ENCODE measurements at places on chromosomes 11 and 22.

GRCh38 chr22:42261296-42261695 lies 9.2 kb downstream of the TCF20 start:
- no peak for DNase-seq

GRCh38 chr11:87295237-87295636 lies 257.5 kb downstream of the TMEM135 start:
- DNase-seq, result no peak

DNA sequence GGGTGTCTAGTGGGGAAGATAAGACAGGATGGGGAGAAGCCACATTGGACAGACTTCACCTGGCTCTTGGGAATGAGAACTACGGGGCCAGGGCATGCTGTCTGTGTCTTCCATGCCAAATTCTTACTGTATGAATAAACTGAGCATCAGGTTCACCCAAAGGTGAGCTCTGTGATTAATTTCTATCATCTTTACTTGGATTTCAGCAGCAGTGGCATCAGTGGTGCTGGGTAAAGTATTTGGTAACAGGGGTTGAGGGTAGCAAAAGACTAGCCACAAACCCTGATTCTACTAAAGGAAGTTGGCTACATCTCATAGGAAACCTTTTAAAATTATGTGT lies 38.8 kb downstream of the IRAG1 start:
- DNase-seq, result no peak

GRCh38 chr22:20021196-20022181 lies 579 bp downstream of the TANGO2 start:
- DNase-seq, result no peak

- DNase-seq, result peak; percentile 98
Observed at GRCh38 chr11:60841797-60842667, at the start of gene CCDC86. CCDC86 (plus strand) TSS chr11:60842113; CDS start chr11:60842125, 12 bp downstream.

GRCh38 chr11:127035824-127036223 lies 35.3 kb upstream of the KIRREL3 start:
- no peak for DNase-seq

- peak; percentile 39 for DNase-seq
Observed at GRCh38 chr11:128453444-128454336, 133.7 kb downstream of the ETS1 start.

- no peak for DNase-seq
Observed at GRCh38 chr22:20211409-20211996, 56.6 kb downstream of the RTN4R start.

DNA sequence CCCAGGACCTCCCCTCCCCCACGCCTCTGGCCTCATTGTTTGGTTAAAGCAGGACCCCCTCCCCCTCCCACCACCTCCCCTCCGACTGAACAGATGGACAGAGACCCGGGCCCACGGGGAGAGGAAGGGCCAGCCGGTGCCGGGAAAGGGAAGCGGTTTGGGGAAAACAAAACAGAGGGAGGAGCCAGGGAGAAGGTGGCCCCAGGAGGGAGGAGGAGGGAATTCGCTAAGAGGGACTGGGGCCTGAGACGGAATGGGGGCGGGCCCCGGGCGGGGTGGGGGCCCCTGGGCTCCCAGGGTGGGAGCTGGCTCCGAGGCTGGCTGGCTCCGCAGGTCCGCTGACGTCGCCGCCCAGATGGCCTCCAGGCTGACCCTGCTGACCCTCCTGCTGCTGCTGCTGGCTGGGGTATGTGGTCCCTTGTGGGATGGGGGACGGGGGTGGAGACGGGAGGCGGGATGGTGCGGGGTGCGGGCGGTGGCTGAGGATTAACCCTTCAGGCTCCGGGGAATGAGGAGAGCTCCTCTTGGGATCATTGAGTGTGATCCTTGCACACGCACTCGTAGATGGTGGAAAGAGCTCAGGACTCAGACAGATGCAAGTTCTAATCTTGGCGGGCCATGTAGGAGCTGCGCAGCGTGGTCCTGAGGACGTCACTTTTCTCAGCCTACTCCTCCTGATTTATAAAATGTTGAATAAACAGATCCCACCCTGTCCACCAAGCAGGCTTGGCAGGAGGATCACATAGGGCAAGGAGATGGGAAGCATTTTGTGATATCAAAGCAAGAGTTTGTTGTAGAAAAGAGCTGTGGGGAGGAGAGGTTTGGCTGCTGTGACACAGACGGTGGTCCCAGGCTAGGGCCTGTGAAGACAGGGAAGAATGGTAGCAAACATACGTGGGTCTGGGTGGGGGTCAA lies 688 bp downstream of the SERPING1 start:
- no peak for DNase-seq

DNA sequence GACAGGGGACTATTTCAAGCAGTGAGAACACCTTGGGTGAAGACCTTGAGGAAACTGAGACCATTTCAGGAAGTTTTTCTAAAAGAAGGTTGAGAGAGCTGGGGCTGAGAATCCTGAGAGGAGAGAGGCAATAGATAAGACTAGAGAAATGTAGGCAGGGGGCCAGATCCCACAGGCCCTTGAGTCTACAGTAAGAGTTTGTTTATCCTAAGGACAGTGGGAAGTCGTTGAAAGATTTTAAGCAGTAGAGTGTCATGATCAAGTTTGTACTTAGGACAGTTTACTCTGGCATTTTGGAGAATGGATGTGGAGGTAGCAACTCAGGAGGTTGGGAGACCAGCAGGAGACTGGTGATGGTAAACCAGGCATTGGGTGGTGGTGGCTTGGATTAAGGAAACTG lies 17.1 kb downstream of the HSD17B12 start:
- no peak for DNase-seq

- no peak for DNase-seq
Observed at GRCh38 chr11:80261776-80262175, 820.9 kb upstream of the TENM4 start.

DNA sequence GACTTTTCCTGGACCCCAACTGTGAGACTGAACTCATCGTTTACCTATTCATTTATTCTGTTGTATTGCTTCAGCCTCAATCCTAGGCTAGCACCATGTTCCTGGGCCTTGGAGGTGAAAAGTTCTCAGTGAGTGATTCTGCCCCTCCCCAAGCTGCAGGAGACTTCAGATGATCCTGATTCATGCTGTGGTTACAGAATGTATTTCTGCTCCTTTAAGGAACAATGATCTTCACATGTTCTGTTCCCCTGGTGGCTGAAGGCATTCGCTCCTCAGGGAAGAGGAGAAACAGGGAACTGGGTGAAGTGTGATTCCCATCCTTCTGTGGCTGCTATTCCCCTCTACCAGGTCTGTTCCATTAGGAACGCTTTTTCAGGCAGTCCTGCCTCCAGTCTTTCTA lies 2.4 kb downstream of the OR52E1 start:
- no peak for DNase-seq

GRCh38 chr11:80702264-80702663 lies 1261.4 kb upstream of the TENM4 start:
- DNase-seq, result no peak

DNA sequence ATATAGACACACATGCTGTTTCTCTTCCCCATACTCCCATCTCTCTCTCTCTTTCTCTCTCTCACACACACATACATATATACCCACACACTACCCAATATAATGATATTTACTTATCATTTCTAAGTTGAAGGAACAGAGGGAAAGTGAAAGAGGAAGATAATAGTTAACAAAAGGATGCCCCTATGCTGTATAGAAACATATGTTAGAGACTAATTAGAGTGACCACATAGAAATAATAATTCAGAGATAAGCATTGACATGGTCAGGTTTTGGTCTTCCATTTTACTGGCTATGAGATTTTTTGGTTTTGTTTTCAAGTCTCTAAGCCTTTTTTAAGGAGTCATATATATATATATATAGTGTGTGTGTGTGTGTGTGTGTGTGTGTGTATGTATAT lies 445.7 kb upstream of the CHORDC1 start:
- no peak for DNase-seq

GRCh38 chr11:109223451-109223850 lies 198.5 kb upstream of the C11orf87 start:
- no peak for DNase-seq

- DNase-seq, result peak; percentile 45
Observed at GRCh38 chr11:82906236-82906635, 4.7 kb downstream of the DDIAS start.

- no peak for DNase-seq
Observed at GRCh38 chr11:32053151-32053888, 37.6 kb upstream of the RCN1 start.

DNA sequence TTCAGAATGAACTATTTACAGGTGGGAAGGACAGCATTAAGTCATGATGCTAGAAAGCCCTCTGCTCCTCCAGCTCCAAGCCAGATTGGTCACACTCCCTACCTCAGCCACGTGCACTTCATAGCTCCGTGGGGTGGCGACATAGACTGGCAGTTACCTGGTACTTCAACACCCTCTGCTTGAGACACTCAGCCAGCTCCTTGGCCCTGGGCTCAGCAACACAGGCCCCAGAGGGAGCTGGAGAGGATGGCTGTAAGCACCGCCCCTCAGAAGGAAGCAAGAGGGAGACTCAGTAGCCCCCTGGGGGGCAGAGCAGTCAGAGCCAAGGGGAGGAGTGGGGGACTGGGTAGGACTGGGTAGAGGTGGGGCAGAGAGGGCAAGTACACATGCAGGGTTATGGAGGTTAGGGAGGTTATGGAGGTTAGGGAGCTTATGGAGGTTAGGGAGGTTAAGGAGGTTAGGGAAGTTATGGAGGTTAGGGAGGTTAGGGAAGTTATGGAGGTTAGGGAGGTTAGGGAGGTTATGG lies 102.1 kb upstream of the BID start:
- DNase-seq, result no peak

DNA sequence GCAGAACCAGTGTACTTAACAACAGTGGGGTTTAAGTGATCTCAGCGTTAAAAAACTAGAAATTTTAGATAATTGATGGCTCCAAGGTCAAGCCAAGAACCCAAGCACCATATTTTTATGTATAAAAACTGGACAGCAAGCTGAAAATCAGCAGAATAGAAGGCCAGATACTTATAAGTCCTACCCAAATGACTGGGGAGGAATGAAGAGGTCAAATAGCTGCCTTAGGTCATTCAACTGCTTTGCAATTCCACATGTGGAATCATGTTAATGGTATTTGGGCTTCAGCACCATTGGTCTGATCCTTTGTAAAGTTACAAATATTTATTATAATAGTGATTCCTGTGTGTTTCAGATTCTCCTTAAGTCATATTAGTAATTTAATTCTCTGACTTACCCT lies 108.4 kb downstream of the FAT3 start:
- DNase-seq, result no peak

DNA sequence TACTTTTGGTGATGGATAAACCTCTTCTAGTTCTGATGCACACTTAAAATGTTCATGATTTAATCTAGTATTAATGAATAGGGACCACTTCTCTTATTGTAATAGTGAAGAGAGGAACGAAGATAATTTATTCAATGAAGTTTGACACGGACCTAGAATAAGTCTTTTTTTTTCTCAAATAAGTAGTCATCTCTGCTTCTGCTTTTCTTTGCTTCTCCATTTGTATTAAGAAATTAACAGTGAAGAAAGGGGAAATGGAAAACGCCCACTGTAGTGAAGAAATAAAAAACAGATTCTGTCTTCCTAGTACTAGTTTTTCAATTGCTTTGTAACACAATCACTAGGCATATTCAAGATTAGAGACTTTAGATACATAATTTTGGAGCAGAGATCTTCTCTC lies 73.0 kb downstream of the CD44 start:
- no peak for DNase-seq

GRCh38 chr22:20595461-20595860 lies 88.1 kb downstream of the MED15 start:
- DNase-seq, result no peak

DNA sequence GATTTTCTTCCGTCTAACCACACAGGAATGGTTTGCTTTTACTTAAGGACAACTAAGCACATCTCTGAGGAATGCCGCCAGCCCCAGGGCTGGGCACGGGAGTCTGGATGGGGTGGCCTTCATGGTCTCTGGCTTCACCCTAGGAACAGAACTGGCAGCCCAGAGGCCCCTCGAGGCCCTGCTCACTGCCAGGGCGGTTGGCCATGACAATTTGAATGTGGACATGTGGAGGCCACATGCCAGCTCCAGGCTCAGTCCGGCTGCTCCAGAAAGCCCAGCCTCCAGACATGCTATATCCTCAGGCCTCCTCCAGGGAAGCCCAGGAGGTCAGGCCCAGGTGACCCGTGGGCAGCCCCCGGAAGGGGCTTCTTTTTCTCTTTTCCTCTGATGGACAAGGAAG lies 84.0 kb upstream of the FGF3 start:
- no peak for DNase-seq

GRCh38 chr11:102955624-102956023 lies at the start of gene MMP13:
MMP13 (minus strand) TSS chr11:102955732; CDS start chr11:102955705, 27 bp downstream.
- no peak for DNase-seq

- no peak for DNase-seq
Observed at GRCh38 chr22:19884954-19885751, 30.5 kb upstream of the GNB1L start.

- no peak for DNase-seq
Observed at GRCh38 chr22:23803001-23803819, 16.4 kb downstream of the SMARCB1 start.

- peak; percentile 34 for DNase-seq
Observed at GRCh38 chr22:46774253-46774979, 12.0 kb downstream of the TBC1D22A start.

Data from CD4-positive, alpha-beta memory T cell (primary cell).